ENCODE measurements at places on chromosomes 13 and 19.

GRCh38 chr13:46607768-46608564 is 55.0 kb downstream of the LRCH1 start:
- no peak for DNase-seq

DNA sequence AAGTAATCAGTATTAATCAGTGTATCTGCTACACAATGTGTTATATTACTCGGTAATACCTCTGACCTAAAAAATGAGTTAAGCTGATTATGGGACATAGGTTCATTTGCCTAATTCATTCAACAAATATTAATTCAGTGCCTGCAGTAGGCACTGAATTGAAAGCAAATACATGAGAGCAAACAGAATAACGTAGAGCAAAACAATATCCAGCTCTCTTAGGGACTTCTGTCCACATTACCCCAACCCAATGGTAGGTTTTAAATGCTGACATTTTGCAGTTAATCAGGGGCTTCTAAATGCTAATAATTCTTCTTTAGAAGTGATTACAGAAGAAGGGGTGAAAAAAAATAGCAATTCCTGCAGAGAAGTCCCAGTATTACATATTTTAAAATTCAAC is 4.9 kb downstream of the RCBTB2 start:
- DNase-seq = no peak

GRCh38 chr13:106423530-106423929 is 111.9 kb downstream of the EFNB2 start:
- DNase-seq = no peak

- DNase-seq = no peak
Measured at GRCh38 chr19:15048885-15049541, at the start of gene CASP14. CASP14 (plus strand) TSS chr19:15049480; CDS start chr19:15052252, 2,772 bp downstream.

- DNase-seq = no peak
Measured at GRCh38 chr19:3625996-3626472, 556 bp downstream of the CACTIN start.

GRCh38 chr13:30965380-30965779 is 32.9 kb downstream of the TEX26 start:
- no peak for DNase-seq

DNA sequence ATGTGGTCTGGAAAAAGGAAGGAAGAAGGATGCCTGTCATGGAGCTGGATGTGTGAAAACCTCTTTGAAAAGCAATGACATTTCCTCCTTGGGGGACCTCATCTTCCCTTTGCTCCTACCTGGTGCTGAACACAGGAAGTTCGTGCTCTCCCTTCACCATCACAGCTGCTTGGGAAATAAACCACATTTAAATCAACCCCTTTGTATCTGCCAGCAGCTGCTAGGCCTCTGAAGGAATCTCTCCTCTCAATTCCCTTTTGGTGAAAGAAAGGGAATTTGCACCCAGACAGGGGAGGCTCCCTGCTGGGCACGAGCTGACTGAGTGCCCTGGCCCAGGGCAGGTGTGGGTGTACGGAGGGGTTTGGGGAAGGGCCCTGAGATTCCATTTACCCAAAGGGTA is 437.7 kb downstream of the TSHZ3 start:
- DNase-seq = no peak
